ENCODE measurements at places on chromosomes 12 and 14. TPM values are rescaled to one million over a fixed set of nuclear protein-coding genes. Genes with fewer than 3 reads are reported as not detected.

GRCh38 chr14:91925001-91925726, 22.3 kb downstream of the FBLN5 start:
- DNase-seq: peak; percentile 62
- H3K27ac ChIP-seq: peak overlapping the region; percentile 7
- H3K4me3 ChIP-seq: no peak overlapping the region
- no peaks in the 10 kb centered on the region for H3K36me3 ChIP-seq
- no peaks in the 10 kb centered on the region for H3K27me3 ChIP-seq
- peaks cover 10% of the 10 kb centered on the region for H3K4me1 ChIP-seq

DNA sequence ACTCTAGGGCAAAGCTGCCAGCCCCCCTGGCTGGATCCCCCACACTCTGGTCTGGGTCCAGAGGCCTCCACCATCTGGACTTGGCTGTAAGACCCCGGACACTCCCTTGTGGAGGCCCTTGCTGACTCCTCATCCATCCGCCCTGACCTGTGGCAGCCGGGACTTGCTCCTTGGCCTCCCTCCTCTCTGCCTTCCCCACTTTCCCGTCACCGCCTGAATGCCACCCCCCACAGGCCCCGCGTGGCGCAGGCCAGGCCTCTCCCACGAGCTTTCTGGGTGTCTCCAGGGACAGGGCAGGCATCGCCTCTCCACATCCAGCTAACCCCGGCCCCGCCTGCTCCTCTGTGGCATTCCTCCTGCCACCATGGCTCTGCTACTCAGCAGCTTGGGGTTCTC, 14.1 kb downstream of the JAG2 start:
- H3K4me1 ChIP-seq: no peaks in the 10 kb centered on the region
- H3K4me3 ChIP-seq: no peak overlapping the region
- DNase-seq: peak; percentile 62
- H3K36me3 ChIP-seq: no peaks in the 10 kb centered on the region
- H3K27ac ChIP-seq: no peak overlapping the region
- no peaks in the 10 kb centered on the region for H3K27me3 ChIP-seq

DNA sequence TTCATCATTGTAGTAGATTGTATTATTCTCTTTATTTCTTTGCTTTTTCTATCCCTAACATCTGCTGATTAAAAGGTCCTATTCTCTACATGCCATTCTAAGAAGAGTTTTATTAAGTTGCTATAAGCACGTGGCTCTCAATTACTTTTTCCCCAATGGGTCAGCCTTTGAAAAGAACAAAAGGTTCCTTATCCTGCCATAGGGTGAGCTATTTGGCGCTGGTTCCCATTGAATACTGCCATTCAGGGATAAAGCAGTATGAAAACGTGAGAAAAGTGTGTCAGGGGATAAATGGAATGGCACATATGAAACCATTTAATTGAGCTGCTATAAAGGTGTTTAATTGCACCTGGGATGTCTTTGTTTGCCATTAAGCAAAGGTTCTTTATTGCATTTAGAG, 80.9 kb downstream of the SYNE2 start:
- no peak for DNase-seq
- H3K27ac ChIP-seq: no peak overlapping the region
- H3K4me3 ChIP-seq: no peak overlapping the region

- H3K27ac ChIP-seq: no peak overlapping the region
- H3K27me3 ChIP-seq: no peaks in the 10 kb centered on the region
- H3K4me3 ChIP-seq: no peak overlapping the region
- H3K4me1 ChIP-seq: no peaks in the 10 kb centered on the region
Observed at GRCh38 chr12:19066475-19067001, 63.0 kb upstream of the PLEKHA5 start.

- H3K4me3 ChIP-seq: no peak overlapping the region
- no peaks in the 10 kb centered on the region for H3K36me3 ChIP-seq
- no peaks in the 10 kb centered on the region for H3K4me1 ChIP-seq
- H3K27me3 ChIP-seq: no peaks in the 10 kb centered on the region
- H3K27ac ChIP-seq: no peak overlapping the region
Observed at GRCh38 chr12:76711241-76711640, 52.7 kb upstream of the ZDHHC17 start.

The HOTAIR gene
- 9.7 TPM for total RNA-seq

The TROAP gene
- total RNA-seq: 4.3 TPM

The KRT77 gene
- not detected for total RNA-seq

DNA sequence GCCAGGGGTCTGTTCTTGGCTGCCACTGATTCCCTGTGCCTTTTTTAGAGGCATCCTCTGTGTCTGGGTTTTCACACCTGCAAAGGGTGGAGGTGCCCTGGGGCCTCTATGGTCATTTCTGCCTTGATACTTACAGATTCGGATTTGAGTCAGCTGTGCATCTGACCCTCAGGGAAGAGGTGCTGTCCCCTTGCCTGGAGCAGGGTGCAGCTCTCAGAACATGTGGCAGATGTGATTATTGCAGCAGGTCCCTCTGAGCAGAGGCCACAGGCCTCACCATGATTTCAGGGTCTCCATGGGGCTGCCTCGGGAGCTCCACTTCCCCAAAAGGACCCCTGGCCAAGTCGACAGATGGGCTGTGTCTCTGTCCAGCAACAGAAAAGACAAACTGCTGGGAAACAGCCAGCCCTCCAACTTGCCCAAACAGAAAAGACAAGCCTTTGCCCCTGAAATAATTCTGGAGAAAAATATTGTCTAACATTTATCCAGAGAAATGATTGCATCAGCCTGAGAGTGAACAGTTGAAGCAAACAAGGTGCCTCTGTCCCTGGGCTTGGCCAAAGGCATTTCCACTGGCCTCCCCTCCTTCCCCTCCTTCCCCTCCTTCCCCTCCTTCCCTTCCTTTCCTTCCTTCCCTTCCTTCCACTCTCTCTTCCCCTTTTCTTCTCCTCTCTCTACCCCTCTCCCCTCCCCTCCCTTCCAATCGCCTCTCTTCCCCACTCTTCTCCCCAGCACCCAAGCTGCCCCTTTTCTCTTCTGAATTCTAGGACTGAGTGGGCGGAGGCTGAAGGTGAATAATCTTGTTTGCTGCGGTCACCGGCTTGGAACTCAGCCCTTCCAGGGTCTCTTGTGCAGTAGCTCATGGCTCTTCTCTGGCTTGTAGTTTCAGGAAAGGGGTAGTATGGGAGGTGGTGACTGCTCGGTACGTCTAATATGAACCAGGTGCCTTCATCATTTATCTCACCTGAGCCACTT, 676 bp downstream of the SERPINA3 start:
- H3K27me3 ChIP-seq: no peaks in the 10 kb centered on the region
- H3K4me3 ChIP-seq: no peak overlapping the region
- DNase-seq: no peak

GRCh38 chr14:74219277-74220205, 19.7 kb upstream of the VSX2 start:
- no peak for DNase-seq
- no peaks in the 10 kb centered on the region for H3K36me3 ChIP-seq
- no peak overlapping the region for H3K27ac ChIP-seq

DNA sequence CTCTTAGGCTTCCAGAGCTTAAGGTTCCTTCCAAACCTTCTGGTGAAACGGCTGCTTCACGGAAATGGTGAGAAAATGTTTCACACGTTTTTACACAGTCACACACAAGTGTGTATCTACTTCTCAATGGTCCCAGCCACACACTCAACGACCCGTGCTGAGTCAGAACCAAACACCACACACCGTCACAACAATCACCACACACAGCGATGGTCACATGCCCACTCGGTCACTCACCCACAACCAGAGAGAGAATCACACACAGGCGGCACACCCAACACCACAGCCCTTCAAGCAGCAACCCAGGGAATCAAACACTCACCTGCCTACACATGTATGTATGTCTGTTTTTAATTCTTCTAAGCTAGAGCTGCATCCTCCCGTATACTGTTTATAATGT, 12.6 kb upstream of the PLEKHD1 start:
- DNase-seq: no peak
- H3K4me3 ChIP-seq: no peak overlapping the region
- H3K4me1 ChIP-seq: no peaks in the 10 kb centered on the region

DNA sequence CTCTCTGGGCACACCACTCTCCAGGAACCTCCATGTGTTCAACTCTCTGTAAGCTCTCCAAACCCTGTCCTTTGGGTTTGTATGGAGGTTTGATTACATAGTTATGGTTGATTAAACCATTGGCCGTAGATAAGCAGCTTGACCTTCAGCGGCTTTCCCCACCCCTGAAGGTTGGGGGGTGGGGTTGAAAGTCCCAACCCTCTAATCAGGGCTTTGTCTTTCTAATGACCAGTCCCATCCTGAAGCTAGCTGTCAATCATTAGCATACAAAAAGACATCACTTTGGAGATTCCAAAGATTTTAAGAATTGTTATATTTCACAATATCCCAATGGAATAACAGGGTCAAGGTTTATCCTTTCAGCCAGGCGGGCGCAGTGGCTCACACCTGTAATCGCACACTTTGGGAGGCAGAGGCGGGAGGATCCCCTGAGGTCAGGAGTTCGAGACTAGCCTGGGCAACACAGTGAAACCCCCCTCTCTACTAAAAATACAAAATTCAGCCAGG, 8.4 kb downstream of the FAM186A start:
- H3K4me1 ChIP-seq: no peaks in the 10 kb centered on the region
- no peaks in the 10 kb centered on the region for H3K36me3 ChIP-seq
- DNase-seq: no peak
- H3K4me3 ChIP-seq: no peak overlapping the region
- no peaks in the 10 kb centered on the region for H3K27me3 ChIP-seq
- H3K27ac ChIP-seq: no peak overlapping the region

DNA sequence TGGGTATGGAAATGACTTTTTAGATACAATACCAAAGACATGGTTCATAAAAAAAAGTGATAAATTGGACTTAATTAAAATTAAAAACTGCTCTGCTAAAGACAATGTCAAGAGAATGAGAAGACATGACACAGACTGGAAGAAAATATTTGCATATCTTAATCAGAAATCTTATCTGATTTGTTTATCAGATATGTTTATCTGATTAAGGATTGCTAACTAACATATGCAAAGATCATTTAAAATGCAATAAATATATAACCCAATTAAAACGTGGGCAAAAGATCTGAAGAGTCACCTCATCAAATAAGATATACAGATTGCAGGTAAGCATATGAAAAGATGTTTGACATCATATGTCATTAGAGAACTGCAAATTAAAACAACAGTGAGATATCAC, 10.0 kb upstream of the MMP19 start:
- H3K36me3 ChIP-seq: no peaks in the 10 kb centered on the region
- no peak overlapping the region for H3K27ac ChIP-seq
- H3K4me3 ChIP-seq: no peak overlapping the region

The FBRSL1 gene
- total RNA-seq: 49.0 TPM

DNA sequence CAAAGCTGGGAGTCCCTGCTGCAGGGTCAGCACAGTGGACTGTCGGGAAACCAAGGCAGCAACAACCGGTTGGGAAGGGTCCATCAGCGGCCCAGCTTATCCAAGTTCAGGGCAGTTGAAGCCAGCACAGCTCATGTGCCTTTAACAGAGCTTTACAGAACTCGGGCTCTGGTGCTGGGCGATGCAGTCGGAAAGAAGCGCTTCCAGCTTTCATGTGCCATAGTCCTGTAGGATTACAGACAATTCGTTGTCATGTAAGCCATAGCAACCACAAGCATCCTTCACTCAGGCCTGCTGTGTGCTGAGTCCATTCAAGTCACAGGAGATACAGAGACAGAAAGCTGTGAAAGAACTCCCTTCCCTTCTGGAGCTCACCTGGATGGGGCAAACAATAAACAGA, 3.5 kb upstream of the FAM181A start:
- no peaks in the 10 kb centered on the region for H3K27me3 ChIP-seq
- no peak for DNase-seq
- H3K4me3 ChIP-seq: no peak overlapping the region
- H3K36me3 ChIP-seq: no peaks in the 10 kb centered on the region
- H3K4me1 ChIP-seq: no peaks in the 10 kb centered on the region
- no peak overlapping the region for H3K27ac ChIP-seq

The LRTM2 gene
- total RNA-seq: not detected

The LGR5 gene
- 1.6 TPM for total RNA-seq

DNA sequence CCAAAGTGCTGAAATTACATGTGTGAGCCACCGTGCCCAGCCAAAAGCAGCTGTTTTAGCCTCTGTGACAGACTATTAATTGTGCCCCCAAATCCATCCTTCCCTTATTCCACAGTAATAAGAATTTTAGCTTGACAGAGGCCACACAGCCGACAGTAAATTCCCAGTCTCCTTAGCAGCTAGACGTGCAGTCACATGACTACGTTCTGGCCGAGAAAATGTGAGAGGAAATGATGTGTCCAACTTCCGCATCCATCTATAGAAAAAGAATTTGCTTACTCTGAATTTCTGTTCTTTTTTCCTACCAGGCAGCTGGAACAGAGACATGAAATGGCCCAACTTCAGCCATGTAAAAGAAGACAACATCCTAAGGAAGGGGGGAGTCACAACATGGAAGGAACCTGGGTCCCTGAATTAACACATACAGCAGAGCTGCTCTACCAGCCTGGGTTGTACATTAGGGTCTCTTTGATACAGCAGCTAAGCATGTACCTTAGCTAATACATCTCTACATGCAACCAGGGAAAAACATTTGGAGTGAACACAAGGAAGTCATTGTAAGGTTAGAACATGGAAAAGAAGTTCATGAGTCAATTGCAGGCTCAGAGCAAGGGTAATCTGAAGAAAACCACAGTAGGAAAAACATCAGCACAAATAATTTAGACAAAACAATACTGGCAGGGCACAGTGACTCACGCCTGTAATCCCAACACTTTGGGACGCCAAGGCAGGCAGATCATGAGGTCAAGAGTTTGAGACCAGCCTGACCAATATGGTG, 35.5 kb downstream of the CIT start:
- H3K27me3 ChIP-seq: no peaks in the 10 kb centered on the region
- no peak for DNase-seq
- H3K27ac ChIP-seq: no peak overlapping the region
- H3K4me3 ChIP-seq: no peak overlapping the region

GRCh38 chr14:100428727-100429126, 105.6 kb downstream of the SLC25A47 start:
- H3K27me3 ChIP-seq: no peaks in the 10 kb centered on the region
- no peaks in the 10 kb centered on the region for H3K4me1 ChIP-seq
- no peak overlapping the region for H3K4me3 ChIP-seq

The DHRS2 gene
- not detected for total RNA-seq

The MMP14 gene
- 250 TPM for total RNA-seq

The NEK9 gene
- total RNA-seq: 75.9 TPM

The OSBPL8 gene
- 77.8 TPM for total RNA-seq

DNA sequence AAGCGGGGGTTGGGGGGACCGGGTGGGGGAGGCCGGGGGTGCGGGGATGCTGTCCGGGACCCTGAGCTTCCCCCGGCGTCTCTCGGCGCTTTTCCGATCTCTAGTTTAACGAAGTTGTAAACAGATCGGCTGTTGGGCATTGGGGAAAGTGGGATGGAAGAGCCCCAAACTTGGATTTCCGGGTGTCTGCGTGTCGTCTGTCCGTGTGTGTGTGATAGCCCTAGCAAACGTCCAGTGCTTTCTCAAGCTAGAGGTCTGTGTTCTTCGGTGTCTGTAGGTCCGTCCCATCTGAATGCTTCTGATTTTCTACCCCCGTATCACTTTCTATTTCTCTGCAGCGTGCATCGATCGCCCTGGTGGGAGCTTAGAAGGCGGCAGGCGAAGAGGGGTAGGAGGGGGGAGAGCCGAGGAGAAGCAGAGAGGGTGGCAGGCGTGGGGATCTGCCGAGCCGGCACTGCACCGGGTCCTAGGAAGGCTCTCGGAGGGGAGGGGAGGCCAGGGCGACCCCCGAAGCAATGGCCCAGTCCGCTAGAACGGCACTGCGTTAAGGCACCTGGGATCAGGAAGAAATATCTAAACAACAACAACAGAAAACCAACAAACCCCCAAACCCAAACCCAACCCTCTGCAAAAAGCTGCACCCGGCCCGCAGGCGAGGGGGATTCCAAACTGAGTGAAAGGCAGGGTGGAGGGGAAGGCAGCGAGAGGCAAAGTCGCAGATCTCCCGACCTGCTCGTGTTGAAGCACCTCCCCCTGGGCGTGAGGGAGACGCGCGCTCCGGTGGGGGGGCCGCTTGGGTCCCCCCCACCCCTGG, 1.0 kb downstream of the KCNA1 start:
- no peak overlapping the region for H3K27ac ChIP-seq
- no peaks in the 10 kb centered on the region for H3K36me3 ChIP-seq
- peak overlapping the region; percentile 58 for H3K4me3 ChIP-seq
- H3K4me1 ChIP-seq: no peaks in the 10 kb centered on the region

The TUBA1A gene
- total RNA-seq: 253 TPM
